ENCODE measurements at places on chromosomes 5 and 9. TPM values are rescaled to one million over a fixed set of nuclear protein-coding genes. Genes with fewer than 3 reads are reported as not detected.

PLPP6 gene
- total RNA-seq: 13.2 TPM

MARCHF11 gene
- total RNA-seq: not detected

PCDHB16 gene
- total RNA-seq: 11.8 TPM

CDH9 gene
- not detected for total RNA-seq

CCL21 gene
- total RNA-seq: 84.9 TPM

SLC4A9 gene
- total RNA-seq: not detected

FIBCD1 gene
- not detected for total RNA-seq

All from breast epithelium (tissue), 4 donors.